Common myeloid progenitor, CD34-positive (primary cell): ENCODE measurements at places on chromosomes 1 and 21.

GRCh38 chr1:208029381-208030287, 118.7 kb upstream of the CD34 start:
- DNase-seq, result no peak

DNA sequence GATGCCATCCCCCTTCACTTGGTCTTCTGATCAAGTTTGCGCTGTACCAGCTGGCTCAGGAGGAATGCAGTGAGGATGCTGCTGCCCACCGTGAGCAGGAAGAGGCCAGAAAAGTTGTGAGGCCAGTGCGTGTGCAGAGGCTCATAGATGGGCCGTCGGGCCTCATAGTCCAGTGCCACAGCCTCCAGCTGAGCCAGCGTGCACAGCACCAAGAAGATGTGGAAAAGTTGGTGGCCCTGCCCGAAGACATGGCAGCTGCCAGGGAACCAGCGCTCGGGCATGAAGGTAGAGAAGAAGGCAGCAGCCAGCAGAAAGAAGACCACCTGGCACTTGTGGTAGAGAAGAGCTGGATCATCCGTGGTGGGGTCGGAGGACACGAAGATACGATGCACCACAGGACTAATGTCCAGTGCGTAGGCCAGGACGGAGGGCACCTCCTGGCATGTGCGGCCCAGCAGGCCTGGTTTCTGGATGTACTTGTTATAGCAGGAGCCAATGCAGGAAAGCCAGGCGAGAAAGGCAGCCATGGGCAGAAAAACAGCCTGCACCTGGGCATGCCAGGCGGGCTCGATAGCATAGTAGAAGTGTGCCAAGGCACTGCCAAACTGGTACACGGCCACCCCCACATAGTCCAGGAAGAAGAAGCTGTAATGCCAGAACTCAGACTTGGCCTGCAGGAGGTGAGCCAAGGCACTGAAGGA, 3.7 kb upstream of the AUNIP start:
- no peak for DNase-seq

DNA sequence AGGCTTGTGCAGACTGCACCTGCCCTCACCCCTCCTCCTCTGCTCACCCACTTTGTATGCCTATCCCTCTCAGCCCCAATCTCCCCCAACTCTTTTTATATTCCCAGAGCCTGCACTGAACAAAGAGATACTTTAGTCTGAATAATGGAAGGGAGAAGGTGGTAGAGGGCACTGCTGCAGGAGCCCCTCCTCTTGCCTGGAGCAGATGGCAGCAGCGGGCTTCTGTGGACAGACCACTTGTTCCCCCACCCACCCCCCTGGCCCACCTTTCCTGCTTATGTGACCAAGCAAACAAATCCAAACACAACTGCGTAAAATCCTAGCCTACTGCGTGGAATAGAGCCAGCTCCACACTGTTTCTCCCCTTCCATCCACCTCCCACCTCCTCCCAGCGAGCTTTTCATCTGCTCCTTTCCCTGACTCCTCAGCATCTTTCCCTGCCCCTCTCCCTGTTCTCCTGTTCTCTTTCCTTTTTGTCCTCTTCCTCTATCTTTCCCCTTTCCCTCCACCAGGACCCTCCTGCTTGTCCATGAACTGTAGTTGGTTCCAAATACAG, 27.5 kb downstream of the RGS8 start:
- no peak for DNase-seq

- DNase-seq, result no peak
Observed at GRCh38 chr21:31991356-31992331, 118.8 kb downstream of the HUNK start.

GRCh38 chr1:22527555-22528296, 35.6 kb upstream of the EPHA8 start:
- no peak for DNase-seq

DNA sequence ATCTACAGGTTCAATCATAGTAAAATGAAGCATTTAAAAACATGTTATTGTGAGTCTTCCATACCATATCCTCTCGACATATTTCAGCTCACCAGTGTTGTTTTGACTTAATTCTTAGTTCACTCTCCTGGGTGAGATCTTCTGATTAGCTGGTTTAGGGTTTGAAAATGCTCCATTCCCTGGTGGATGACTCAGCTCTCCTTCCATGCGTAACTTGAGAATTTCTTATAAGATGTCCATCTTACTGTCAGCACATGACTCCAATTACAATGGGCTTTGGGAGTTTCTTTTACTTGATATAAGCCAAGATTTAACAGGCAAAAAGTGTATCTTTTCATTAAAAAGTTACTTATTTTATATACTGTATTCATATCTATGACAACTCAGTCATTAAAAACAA, 476.5 kb downstream of the BRINP3 start:
- DNase-seq, result no peak

GRCh38 chr1:147612366-147612765, 58.0 kb downstream of the ACP6 start:
- no peak for DNase-seq

- DNase-seq, result no peak
Observed at GRCh38 chr21:46128933-46129571, 26.3 kb downstream of the FTCD start.

DNA sequence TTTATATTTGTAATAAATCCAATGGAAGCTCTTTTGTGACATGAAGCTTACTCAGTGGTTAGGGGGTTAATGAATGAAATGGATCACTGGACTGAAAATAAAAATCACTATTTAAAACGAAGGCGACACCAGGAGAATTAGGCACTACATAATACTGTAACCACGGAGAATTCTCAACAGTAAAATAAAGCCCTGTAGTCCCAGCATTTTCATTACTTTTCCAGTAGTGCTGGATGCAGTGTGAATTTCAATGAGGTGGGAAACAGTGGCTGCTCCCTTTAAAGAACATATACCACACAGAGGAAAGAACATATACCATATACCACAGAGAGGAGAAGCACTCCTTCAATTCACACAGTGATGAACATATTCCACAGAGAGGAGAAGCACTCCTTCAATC, 275.0 kb downstream of the SMYD3 start:
- no peak for DNase-seq

DNA sequence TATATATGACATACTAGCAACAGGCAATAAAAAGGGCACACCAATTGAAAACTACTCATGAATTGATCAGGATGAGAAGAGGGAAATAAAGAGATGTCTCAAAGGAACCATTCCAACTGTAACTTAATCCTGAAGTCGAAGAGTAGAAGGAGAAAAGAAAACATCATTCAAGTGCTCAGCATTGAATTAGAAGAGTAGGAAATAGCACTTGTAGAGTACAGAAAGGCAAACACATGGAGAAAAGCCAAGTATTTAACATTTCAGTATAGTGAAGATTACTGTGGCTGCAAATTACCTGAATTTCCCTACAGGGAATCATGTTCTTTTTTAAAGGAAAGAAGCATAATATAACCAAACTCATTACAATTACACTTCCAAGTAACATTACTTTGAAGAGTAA, 205.0 kb downstream of the KCTD3 start:
- DNase-seq, result no peak

- DNase-seq, result no peak
Observed at GRCh38 chr1:153195216-153195615, 8.0 kb upstream of the LELP1 start.

- no peak for DNase-seq
Observed at GRCh38 chr1:78237364-78237916, 191.7 kb downstream of the GIPC2 start.

- DNase-seq, result no peak
Observed at GRCh38 chr1:68442006-68442405, 7.7 kb downstream of the RPE65 start.

- no peak for DNase-seq
Observed at GRCh38 chr1:20142001-20142710, 3.0 kb downstream of the PLA2G2F start.

DNA sequence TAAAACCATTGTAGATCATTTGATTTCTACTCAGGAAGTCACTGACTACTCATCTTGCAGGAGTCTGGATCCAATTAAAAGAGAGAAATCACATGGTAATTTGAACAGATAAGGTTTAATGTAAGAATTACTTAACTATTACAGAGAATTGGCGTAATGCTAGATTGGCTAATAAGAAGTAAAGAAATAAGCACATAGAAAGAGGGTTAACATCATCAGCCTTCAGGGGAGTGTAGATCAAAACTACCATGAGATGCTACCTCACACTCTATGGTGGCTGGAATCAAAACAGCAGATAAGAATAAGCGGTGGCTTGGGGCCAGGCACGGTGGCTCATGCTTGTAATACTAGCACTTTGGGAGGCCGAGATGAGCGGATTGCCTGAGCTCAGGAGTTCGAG, 11.7 kb downstream of the ST3GAL3 start:
- DNase-seq, result no peak

DNA sequence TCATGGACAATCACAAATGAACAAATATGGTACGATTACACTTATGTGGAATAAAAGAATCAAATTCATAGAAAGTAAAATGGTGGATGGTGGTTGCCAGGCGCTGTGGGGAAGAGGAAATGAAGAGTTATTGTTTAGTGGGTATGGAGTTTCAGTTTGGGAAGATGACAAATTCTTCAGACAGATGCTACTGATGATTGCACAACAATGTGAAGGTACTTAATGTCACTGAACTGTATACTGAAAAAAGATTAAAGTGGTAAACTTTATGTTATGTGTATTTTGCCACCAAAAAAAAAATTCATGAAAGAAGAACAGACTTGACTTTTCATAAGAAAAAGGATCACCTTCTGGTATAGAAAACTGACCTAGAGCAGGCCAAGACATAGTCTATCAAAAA, 745.6 kb upstream of the CXADR start:
- no peak for DNase-seq

GRCh38 chr1:47650611-47651010, 212.8 kb downstream of the FOXD2 start:
- DNase-seq, result no peak

- DNase-seq, result no peak
Observed at GRCh38 chr1:155117610-155118009, 10.1 kb upstream of the EFNA1 start.

GRCh38 chr1:227952374-227953021, 4.8 kb upstream of the WNT9A start:
- DNase-seq, result no peak

DNA sequence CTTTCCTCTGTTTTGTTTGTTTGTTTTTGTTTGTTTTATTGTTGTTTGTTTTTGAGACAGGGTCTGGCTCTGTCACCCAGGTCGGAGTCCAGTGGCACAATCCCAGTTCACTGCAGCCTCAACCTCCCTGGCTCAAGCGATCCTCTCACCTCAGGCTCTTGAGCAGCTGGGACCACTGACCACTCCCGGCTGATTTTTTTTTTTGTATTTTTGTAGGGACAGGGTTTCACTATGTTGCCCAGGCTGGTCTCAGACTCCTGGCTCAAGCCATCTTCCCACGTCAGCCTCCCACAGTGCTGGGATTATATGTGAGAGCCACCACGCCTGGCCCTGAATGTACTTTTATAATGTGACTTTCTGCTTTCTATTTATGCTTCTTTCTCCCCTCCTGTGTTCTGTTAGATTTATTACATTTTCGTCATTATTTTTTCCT, 5.0 kb upstream of the CALML6 start:
- no peak for DNase-seq

DNA sequence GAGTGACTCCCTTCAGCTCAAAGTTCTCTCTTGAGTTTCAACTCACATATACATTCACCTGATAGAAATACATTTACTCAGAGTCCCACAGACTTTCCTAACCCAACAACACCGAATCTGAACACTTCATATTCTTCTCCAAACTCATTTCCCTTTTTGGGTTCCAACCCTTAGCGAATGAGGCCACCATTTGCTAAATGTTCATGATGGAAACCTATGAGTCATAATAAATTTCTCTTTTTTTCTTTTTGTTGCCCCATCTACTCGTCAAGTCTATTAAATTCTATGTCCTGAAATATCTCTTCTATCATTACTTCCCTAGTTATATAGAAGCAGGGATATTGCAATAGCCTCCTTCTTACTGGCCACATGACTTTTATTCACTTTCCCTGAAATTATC, 100.1 kb downstream of the HLX start:
- no peak for DNase-seq

GRCh38 chr1:240173836-240174235, 82.2 kb downstream of the FMN2 start:
- no peak for DNase-seq

- peak; percentile 59 for DNase-seq
Observed at GRCh38 chr21:42387843-42388340, 8.0 kb downstream of the TMPRSS3 start.

DNA sequence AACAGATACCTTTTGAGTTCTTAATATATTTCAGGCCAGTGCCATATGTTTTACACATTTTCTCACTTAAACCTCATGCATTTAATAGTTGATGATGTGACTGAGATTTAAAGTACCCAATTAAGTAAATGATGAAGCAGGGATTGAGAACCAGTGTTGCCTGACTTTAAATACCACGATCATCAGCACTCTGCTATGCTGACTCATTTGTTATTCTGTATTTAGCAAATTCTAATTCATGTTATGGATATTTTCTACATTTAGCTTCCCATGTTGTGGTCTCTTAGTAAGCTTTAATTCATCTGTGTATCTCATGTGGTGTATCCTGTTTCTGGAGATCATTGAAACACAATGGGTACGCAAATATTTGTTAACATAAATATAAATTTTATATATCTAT, 363.0 kb downstream of the PTBP2 start:
- DNase-seq, result no peak

- peak; percentile 73 for DNase-seq
Observed at GRCh38 chr1:28640766-28641165, 2.1 kb downstream of the TAF12 start.

DNA sequence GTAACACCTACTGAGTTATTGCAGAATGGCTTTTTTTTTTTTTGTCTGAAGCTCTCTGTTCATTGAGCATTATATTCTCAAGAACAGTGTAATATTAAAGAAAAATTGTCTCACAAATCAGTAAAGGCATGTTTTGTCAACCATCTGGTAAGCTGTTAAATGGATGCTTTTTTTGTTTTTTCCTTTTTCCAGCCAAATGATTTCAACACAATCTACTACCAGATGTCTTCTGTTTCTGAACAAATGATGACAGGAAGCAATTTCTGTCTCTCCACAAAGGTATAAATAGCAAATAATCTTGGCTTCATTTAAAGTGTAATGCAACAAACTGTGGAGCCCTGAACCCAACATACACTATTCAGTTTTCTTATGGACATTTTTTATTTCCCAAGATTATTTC, 78.6 kb upstream of the RGS2 start:
- DNase-seq, result no peak

DNA sequence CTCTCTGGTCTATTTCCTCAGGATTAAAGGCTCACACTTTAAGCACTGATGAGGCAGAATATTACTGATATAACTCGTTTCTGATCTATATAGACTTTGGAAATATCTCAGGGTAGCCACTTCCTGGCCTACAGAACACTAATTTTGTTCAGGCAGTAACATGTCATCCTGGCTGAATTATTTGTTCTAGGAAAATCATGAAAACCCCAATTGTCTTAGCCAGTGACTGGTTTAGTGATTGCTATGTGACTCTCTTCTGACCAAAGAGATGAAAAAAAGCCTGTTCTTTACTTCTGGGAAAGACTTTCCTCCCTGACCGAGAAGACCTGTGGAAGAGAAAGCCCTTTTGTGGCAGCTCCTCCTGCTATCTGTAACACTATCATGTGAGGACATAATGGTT, 453.7 kb downstream of the SETD4 start:
- DNase-seq, result no peak
